DMS153 (cell line): ENCODE measurements at places on chromosomes 3 and 15.
A peak's percentile ranks its signal among the peaks of the same experiment; 100 is the strongest.

DNA sequence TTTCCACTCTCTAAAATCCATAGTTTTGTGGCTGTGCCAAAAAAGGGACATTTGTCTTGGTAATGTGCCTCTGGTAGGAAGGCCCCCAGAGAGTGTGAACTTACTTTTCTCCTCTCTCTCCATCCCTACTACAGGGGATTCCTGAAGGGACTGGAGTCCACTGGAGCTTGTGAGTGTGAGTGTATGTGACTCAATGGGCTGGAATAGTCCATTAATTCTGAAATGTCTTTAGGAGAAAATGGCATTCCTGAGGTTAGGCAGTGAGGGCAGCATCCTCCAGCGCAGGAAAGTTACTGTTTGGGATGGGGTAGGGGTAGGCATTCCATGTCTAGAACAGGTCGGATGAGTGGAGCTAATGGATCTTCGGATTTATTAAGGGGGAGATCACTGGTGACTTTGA, 59.8 kb upstream of the CACNA2D3 start:
- no peak for DNase-seq

GRCh38 chr3:44685128-44685800, 27.2 kb upstream of the ZNF502 start:
- DNase-seq, result peak; percentile 61

- DNase-seq, result peak; percentile 21
Measured at GRCh38 chr15:92733934-92734521, 78.5 kb upstream of the FAM174B start.

GRCh38 chr3:52132041-52132440, 22.2 kb downstream of the POC1A start:
- DNase-seq, result no peak

GRCh38 chr3:182521339-182521738, 272.0 kb upstream of the ATP11B start:
- no peak for DNase-seq

DNA sequence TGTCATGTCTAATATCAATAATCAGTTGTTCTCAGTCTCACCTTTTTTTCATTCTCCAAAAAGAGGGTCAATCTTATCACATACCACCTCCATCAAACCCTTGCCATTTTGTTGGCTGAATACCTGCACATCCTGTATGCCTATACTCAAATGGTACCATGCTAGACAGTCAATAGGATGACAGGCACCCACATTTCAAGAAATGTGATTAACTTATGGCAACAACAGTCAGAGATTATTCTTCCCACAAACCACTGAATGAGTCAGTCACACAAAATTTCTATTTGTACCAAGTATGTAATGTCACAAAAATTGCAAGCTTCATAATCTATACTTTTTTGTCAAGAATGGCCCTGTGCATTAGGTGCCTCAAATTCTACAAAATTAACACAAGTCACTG, 5.1 kb upstream of the SLC27A2 start:
- DNase-seq, result no peak

DNA sequence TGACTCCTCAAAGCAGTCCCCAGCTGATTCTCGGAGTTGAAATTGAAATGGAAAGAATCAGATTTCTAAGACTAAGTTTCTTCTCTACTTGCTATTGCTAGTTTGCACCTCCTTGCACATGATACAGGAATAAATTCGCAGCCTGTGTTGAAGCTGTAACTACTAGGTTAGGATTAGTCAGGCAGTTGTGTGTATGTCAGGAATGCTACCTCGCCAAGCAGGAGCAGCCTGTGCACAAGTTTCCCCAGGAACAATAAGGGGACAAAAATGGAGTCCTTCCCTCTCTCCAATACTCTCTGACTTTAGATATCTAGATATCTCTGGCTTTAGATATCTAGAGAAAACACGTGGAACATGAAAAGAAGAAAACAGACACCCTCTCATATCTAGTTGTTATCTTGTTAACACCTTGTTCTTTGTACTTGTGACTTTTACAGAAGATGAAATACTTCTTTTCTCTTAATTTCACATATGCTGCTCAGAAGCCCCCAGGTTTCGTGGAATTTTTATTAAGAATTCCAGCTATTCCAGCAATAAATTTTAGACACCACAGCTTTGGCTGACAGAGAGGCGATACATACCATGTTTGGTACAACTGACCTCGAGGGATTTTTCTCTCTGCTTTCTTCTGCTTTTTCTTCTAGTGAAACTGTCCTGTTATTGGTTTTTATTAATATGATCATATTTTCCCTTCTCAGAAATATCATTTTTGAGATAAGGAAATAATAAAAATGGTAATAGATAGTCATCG, 56.1 kb upstream of the CMSS1 start:
- no peak for DNase-seq

- DNase-seq, result no peak
Measured at GRCh38 chr3:72187131-72187530, 402.2 kb upstream of the PROK2 start.

- peak; percentile 49 for DNase-seq
Measured at GRCh38 chr3:100334488-100335351, at the start of gene NIT2. TSS of gene NIT2 (plus strand) at chr3:100334757. CDS start at chr3:100334792, 35 bp downstream.

GRCh38 chr3:9331171-9331570, 31.7 kb upstream of the THUMPD3 start:
- DNase-seq, result no peak

DNA sequence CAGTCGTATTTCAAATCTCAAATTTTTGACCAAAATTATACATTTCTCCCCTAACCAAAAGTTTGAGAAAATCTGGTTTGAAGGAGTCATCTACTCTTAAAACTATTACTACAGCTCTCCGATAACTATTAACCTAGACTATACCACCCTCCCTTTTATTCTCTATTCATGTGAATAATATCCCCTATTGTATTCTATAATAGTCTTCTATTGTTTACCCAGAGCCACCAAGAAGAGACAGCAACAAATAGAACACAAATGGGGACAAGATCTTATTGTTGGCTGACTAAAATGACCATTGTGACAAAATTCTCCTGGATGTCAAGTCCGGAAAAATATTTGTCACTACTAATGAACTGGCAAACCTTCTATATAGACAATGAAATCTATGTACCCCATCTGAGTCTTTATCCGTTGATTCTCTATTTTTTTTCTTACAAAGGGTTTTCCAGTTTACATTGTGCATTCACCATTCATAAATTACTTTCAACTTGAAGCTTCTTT, 618.0 kb downstream of the CADM2 start:
- no peak for DNase-seq
